CD4-positive, alpha-beta T cell treated with Interleukin-2 at 100 ng/mL for 4 hours (primary cell): ENCODE measurements at places on chromosomes 12 and 14.

GRCh38 chr14:67918838-67919237 lies 99.3 kb downstream of the RAD51B start:
- no peak for DNase-seq

DNA sequence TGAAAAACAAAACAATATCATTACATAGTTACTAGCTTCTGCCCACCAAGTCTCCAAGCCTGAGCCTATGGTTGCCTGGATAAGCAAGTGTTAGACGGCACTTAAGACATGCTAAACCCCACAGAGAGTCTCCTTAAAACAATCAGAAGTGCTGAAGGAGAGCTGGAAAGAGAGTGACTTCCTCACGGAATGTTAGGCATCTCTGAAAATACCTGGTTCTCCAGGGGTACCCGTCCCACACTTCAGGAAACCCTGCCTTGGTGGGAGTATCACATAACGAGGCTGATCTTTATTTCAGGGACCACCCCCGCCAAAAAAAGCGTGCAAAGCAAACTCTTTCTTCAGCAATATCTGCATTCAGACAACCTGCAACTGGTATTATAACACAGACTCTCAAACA lies 18.3 kb downstream of the LHX5 start:
- DNase-seq: no peak

- DNase-seq: no peak
These were observed 153.0 kb downstream of the NOVA1 start for GRCh38 chr14:26444822-26445221.

DNA sequence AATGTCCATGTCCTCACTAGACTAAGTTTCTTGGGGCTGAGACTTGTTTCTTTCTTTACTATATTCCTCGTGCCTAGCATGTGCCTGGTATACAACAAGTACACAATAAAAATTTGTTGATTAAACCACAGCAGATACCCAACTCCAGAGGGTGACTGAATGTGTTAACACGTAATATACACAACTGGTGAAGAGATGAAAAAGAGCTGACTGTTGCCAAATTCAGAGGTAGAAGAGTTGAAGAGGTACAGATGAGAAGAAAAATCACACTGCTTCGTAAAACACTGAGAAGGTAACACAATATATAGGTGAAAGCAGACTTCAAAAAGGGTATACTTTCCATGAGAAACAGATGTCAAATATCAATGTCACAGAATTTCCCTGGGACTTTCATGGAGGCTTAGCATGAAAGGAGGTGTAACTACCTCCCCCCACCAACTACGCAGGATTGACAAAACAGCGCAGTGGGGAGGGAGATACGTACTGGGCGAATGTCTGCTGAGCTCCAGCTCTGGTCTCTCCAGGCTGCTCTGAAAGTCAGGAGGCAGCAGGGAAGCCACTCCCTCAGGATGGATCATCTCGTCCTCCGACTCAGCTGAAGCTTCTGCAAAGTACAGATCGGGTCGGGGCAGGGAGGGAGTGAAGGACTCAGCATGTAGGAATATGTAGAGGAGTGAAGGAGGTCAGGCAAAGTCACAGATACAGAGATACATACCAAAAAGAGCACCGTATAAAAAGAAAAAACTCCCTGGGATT lies 5.3 kb downstream of the ACIN1 start:
- DNase-seq: no peak

- DNase-seq: no peak
These were observed 1.1 kb downstream of the DCTN2 start for GRCh38 chr12:57545809-57546437.

DNA sequence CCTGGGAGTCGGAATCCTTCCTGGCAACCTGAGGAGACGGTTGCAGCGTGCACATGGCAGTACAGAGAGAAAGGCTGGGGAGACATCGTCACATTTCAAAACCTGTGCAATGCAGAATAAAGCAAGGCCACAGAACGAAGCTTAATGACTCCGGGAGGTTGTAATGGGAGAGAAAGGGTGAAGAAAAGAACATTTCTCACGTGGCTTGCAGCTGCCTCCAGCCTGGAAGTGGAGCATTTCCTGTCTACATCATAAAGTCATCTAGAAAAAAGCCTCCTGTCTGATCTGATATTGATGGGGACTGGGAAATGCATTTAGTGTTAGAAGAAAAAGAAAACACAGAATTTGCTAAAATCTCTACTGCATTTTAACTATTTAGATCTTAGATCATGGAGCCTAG lies 209.3 kb downstream of the TMEM132C start:
- no peak for DNase-seq

- peak; percentile 51 for DNase-seq
These were observed 3.5 kb upstream of the RAN start for GRCh38 chr12:130868412-130868811.
